ENCODE measurements at places on chromosomes 5 and 9.
A peak's percentile ranks its signal among the peaks of the same experiment; 100 is the strongest.

DNA sequence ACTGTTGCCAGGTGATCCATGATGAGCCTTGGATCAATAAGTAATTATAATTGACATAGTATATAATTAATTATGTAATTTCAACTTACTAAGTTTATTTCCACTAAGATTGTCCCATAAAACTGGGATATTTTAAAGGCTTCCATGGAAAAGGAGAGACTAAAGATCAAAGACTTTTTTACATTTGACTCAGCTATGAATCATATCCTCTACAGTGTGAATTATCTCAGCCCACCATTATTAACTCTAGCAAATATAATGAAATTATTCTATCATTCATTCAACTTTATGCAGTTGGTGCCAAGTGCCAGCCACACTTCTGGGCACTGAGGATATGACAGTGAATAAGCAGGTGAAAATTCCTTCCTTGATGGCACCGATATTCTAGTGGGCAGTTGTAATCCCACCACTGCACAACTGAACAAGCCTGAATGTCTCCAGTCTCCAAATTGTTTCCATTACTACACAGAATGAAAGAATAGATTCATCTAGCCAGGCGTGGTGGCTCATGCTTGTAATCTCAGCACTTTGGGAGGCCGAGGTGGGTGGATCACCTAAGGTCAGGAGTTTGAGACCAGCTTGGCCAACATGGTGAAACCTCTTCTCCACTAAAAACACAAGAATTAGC is 21.9 kb upstream of the TXN start:
- DNase-seq, result peak; percentile 24

DNA sequence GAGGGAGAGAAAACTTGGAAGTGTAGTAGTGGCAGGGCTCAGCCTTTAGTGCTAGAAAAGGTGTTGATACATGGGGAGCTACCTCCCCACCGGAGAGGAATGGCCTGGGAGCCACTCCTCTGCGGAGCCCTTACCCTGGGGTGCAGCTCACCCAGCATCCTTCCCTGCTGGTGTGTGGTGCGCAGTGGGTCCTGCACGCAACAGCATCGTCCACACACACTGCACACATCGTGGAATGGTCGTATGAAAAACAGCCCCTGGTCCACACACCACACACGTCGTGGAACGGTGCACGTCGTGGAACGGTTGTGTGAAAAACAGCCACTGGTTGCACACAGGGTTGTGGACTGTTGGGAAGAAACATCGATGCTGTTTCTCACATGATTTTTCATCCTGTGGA is 16.1 kb upstream of the AHRR start:
- DNase-seq, result no peak

DNA sequence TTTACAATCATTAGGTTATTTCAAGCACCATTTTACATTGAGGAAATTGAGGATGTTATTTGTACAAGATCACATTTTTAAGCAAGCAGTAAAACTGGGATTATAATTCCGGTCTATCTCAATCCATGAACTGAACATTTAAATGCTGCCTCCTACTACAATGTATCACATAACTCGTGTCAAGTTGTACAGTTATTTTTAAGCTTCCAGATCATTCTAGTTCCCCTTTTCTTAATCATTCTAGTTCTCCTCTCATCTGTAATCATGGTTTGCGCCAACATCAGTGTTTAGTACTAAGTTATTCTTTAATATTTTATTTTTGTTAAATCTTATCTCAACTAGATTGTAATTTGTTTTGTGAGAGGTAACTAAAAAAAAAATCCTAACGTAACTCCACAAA is 2.4 kb upstream of the UHRF2 start:
- no peak for DNase-seq

DNA sequence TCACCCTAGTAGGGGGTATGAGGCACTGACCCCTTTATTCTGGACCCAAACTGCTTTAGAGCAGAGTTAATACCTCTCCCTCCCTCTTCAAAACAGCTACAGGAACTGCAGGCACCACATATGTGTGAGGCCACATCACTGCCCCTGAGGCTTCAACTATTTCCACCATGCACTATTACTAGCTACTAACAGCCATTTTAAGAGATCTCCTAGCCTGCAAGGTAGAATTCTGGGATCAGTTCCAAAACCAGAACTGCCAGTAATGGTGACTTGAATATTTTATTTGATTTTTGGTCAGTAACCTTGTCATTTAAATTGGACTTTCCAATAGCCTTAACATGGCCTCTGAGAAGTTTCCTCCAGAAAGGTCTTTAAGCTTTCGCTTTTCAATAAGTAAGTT is 55.3 kb upstream of the FSD1L start:
- no peak for DNase-seq

DNA sequence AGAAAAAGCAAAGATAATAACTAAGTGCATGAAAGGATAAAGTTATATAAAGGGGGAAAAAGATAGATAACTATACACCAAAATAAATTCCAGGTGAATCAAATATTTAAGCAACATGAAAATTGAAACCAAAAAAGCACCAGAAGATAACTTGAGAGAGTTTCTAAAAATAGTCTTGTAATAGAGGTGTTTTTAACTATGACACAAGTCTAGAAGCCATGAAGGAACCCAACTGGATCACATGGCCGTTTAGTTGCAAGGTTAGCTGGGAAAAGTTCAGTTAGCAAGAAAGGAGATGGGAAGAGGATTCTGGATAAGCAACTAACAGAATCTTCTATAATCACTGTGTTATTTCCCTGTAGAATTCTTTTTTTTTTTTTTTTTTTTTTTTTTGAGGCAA is 9.2 kb upstream of the RASA1 start:
- DNase-seq, result no peak
